ENCODE measurements at places on chromosomes 2 and 18. TPM values are rescaled to one million over a fixed set of nuclear protein-coding genes. Genes with fewer than 3 reads are reported as not detected.

- H3K27ac ChIP-seq: no peak overlapping the region
- H3K36me3 ChIP-seq: peaks cover 2% of the 10 kb centered on the region
- DNase-seq: no peak
- no peaks in the 10 kb centered on the region for H3K4me1 ChIP-seq
- H3K27me3 ChIP-seq: no peaks in the 10 kb centered on the region
- no peak overlapping the region for H3K4me3 ChIP-seq
Measured at GRCh38 chr2:177445200-177445599, 52.6 kb downstream of the AGPS start.

CYP1B1 gene
- 12.9 TPM for total RNA-seq

DNA sequence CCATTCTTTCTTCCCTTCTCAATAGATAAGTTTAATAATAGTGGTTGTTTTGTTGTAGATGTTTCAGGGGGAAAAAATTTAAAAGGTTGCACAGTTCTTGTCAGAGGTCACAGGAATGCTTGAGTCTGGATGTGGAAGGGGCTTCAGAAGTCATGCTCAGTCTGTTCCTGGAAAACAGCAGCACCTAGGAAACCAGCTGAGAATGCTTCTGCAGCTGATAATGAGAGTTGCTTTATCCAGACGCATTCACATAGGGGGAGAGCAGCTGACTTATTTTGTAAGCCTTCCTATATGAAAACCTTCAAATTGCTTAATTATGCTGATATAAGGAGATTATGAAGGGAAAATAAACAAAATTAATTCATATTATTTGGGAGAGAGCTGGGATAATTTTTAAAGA is 235.5 kb downstream of the GULP1 start:
- H3K36me3 ChIP-seq: no peaks in the 10 kb centered on the region
- DNase-seq: peak; percentile 73

- no peak for DNase-seq
- H3K27me3 ChIP-seq: peaks cover 2% of the 10 kb centered on the region
- H3K36me3 ChIP-seq: no peaks in the 10 kb centered on the region
- H3K4me1 ChIP-seq: peaks cover 19% of the 10 kb centered on the region
- no peak overlapping the region for H3K4me3 ChIP-seq
- no peak overlapping the region for H3K27ac ChIP-seq
Measured at GRCh38 chr2:238599549-238600505, 173.1 kb downstream of the ASB1 start.

- peaks cover 50% of the 10 kb centered on the region for H3K4me1 ChIP-seq
- DNase-seq: peak; percentile 87
- H3K4me3 ChIP-seq: peak overlapping the region; percentile 2
- H3K27me3 ChIP-seq: no peaks in the 10 kb centered on the region
- H3K27ac ChIP-seq: peak overlapping the region; percentile 72
- no peaks in the 10 kb centered on the region for H3K36me3 ChIP-seq
Measured at GRCh38 chr18:61949946-61950345, 57.1 kb upstream of the RNF152 start.

DNA sequence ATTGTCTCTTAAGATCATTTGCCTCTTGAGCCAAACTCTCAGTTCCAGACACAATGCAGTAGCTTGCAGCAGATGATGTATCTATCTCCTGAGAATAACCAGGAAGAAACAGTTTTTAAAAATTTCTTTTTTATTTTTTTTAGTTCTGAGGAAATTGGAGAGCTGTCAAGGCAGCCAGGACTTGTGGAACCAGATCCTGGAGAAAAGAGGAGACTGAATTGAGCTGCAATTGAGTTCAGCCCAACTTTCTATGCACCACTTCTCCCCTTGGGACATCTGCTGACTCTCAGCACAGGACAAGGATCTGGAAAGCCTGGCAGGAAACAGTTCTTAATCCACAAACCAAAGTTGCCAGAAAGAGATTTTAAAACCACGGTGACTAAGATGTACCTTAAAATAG is 13.5 kb upstream of the CSRNP3 start:
- no peaks in the 10 kb centered on the region for H3K36me3 ChIP-seq
- H3K27ac ChIP-seq: no peak overlapping the region
- H3K4me3 ChIP-seq: no peak overlapping the region
- no peaks in the 10 kb centered on the region for H3K4me1 ChIP-seq
- DNase-seq: no peak

DNA sequence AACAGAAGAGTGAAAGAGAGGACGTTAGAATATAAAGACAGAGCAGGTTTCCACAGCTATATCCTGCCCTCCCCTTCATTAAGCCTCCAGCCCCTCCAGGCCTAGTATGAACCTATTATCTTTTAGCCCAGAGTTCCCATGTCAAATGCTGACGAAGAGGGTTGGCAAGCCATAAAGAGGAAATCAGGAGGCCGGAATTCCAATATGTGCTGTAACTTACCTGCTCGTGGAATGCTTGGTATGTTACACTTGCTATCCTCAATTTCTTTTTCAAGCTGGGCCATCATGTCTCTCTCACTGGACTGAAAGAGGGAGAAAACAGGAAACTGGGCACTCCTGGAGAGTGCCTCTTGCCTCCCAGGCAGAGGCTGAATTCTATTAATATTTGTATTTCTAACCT is 264.1 kb downstream of the TRIB2 start:
- no peaks in the 10 kb centered on the region for H3K4me1 ChIP-seq
- H3K4me3 ChIP-seq: no peak overlapping the region
- no peaks in the 10 kb centered on the region for H3K27me3 ChIP-seq
- DNase-seq: no peak
- no peak overlapping the region for H3K27ac ChIP-seq
